ENCODE measurements at places on chromosomes 1 and 21. TPM values are rescaled to one million over a fixed set of nuclear protein-coding genes. Genes with fewer than 3 reads are reported as not detected.

Gene RHEX
- not detected for total RNA-seq

Gene TNNT2
- not detected for total RNA-seq

Gene LIPI
- total RNA-seq = not detected

Gene RIPK4
- 0.15 TPM for total RNA-seq

Gene CASP9
- total RNA-seq = 7.4 TPM

Gene FAAH
- 1.8 TPM for total RNA-seq

Gene PTCH2
- total RNA-seq = 0.33 TPM

Gene LCE1A
- total RNA-seq = not detected

Gene NOS1AP
- total RNA-seq = 0.29 TPM

Gene SELE
- total RNA-seq = 0.17 TPM

Gene EPS8L3
- not detected for total RNA-seq

Gene KRTAP22-2
- not detected for total RNA-seq

Gene GGPS1
- total RNA-seq = 33.5 TPM

Gene GRHL3
- total RNA-seq = not detected

Gene C2CD2
- total RNA-seq = 16.3 TPM

Data from smooth muscle cell of trachea (primary cell).